ENCODE measurements at places on chromosomes 4 and X.
A peak's percentile ranks its signal among the peaks of the same experiment; 100 is the strongest.

- DNase-seq: no peak
These were observed 499.1 kb upstream of the SLIT2 start for GRCh38 chr4:19752599-19752998.

- no peak for DNase-seq
These were observed 169.9 kb downstream of the KCNIP4 start for GRCh38 chr4:21778702-21779101.

DNA sequence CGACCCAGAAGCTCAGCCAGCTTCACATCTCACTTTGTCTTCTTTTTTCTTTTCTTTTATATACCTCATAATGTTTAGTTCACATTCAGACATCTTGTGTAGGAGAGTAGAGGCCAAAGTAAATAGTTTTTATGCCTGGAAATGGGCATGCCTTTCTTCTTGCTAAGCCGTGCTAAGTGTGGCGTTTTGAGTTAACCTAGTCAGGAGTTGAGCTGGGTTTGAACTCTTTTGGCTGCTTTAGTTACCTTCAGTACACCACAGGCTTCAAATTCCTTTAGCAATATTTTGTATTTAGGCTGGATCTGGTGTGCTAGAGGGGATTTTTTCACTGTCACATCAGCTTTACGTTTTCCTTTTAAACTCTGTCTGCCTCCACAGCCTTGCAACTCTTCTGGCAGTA, 300.8 kb downstream of the ZNF674 start:
- DNase-seq: no peak

- DNase-seq: no peak
These were observed 275.4 kb downstream of the HS3ST1 start for GRCh38 chr4:11153171-11153750.

GRCh38 chrX:17237146-17237545, 137.9 kb upstream of the NHS start:
- no peak for DNase-seq

- no peak for DNase-seq
These were observed 30.4 kb downstream of the DDX60L start for GRCh38 chr4:168449719-168450452.

GRCh38 chr4:75034523-75034922, 101.6 kb downstream of the PARM1 start:
- no peak for DNase-seq

- DNase-seq: no peak
These were observed 15.6 kb downstream of the RBM41 start for GRCh38 chrX:107102980-107103379.

GRCh38 chrX:31201503-31201902, 129.7 kb upstream of the FTHL17 start:
- no peak for DNase-seq

DNA sequence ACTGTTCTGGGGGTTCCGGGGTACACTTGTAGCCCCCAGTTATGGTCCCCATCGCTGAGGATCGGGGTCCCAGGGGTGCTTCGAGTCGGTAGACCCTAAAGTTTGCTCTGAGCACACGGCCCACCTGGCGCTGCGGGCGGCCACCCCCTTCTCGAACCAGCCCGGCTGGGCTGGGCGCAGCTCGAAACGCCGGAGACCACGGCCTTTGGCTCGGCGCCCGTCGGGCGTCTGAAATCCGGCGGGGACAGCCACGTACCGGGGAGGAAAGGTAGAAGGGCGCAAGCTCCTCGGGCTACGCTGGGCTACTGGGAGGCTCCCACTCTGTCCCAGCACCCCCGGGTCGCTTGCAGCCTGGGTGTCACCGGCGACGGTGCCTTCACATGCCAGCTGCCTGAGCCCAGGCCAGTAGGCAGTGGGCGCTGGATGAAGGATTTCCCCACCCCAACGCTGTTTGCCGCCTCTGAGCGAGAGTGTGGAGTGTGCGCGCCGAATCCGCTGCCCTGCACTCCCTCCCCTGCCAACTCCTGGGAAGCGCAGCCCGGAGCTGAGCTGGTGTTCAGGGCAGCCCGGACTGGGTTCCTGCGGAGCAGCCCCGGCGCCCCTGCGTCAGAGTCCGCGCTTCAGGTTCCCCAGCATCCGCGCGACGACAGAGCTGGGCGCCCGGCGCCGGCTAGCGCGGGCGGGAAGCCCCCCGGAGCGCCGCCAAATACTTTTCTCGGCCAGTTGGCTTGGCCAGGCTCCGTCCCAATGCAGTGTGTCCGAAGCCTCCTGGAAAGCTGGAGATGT, 637 bp downstream of the MAMLD1 start:
- peak; percentile 5 for DNase-seq

DNA sequence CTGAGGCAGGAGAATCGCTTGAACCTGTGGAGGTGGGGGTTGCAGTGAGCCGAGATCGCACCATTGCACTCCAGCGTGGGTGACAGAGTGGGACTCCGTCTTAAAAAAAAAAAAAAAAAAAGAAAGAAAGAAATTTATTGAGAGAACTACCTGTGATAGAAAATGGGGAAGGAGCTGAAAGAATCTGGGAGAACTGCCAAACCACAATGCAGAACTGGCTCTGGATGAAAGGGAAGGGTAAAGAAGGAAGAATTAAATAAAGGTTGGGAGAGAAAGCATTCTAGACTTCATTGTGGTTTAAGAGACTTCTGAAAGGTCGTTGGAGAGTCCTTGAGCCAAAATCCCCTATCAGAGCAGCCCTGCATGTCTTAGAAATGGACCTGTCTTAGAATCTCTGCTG, 567.9 kb upstream of the HTR2C start:
- DNase-seq: no peak

- DNase-seq: no peak
These were observed 219.8 kb downstream of the MAML3 start for GRCh38 chr4:139934057-139934707.

DNA sequence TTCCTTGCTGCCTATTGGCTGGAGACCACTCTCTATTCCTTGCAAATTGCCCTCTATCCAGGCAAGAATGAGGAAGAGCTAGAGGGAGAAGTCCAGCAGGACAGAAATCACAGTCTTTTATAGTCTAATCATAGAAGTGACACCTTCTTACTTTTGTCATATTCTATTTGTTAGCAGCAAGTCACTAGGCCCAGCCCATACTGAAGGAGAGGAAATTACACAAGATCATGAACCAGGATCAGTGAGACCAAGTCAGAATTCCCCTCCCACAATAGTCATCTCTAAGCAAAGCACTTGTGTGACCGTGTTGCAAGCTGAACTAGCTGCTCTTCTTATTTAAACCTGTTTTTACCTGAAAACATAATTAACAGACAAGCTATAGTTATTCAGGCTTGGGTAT, 317.7 kb downstream of the INPP4B start:
- DNase-seq: no peak

DNA sequence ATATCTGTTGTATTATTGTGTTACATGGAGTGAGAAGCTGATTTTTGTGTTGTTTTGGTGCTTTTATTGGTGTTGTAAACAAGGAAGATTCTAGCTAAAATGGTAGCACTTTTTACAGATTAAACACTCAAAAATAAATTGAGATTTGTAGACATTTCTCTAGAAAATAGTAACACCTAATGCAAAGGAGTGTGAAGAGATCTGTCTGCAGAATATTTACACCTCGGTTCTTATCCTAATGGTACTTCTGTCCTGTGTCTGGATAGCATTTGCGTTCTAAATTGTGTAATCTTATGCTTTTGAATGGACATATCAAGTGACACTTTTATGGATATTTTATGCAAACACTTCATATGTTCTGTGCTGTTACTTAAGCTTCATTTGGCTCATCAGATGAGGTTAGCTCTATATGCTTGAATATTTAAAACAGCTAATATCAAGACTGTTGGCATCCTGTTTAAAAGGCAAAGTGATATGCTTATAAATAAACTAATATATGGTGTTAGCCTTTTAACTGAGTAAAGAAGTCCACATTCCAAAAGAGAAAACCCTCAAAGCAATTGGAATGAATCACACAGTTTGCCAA, 6.0 kb downstream of the PCDH7 start:
- no peak for DNase-seq

GRCh38 chrX:145923376-145923775, 105.7 kb downstream of the SLITRK2 start:
- no peak for DNase-seq

GRCh38 chr4:101229116-101229515, 118.2 kb downstream of the PPP3CA start:
- DNase-seq: no peak

GRCh38 chr4:66639361-66639760, 905.9 kb downstream of the CENPC start:
- DNase-seq: no peak

DNA sequence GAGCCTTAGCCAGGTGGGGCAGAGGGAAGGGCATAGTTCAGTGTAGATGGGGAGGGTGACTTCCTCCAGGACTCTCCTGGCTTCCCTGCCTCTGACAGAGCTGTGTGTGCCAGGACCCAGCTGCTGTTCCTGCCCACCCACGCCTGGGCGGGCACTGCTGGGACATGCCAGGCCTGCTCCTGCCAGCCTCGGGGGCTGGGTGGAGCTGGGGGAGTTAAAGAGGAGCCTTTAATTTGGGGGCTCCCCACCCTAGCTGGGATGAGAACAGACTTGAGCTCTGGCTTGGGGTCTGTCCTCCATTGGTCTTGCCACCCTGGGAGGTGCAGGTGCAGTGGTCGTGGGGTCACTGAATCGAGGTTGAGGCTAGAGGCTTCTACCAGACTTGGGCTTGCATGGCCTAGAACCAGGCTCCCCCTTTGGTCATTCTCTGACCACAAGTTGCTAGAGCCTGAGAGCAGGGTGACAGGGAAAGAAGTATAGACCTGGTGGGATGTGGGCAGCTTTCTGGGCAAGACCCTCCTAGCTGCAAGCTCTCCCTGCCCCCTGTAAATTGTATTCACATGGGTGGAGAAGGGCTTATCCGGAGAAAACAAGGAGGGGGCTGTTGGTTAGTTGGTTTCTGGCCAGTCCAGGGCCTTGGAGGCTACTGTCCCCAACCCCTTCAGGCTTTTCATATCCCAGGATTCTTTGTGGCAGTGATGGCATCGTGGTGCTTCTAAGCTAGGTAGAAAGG, 5.7 kb downstream of the EFNB1 start:
- DNase-seq: no peak

GRCh38 chr4:37805091-37805490, 21.4 kb upstream of the PGM2 start:
- DNase-seq: no peak

- DNase-seq: no peak
These were observed 510.0 kb upstream of the HTR2C start for GRCh38 chrX:114073926-114074325.

- no peak for DNase-seq
These were observed 1.7 kb upstream of the TMEM271 start for GRCh38 chr4:577499-578450.

DNA sequence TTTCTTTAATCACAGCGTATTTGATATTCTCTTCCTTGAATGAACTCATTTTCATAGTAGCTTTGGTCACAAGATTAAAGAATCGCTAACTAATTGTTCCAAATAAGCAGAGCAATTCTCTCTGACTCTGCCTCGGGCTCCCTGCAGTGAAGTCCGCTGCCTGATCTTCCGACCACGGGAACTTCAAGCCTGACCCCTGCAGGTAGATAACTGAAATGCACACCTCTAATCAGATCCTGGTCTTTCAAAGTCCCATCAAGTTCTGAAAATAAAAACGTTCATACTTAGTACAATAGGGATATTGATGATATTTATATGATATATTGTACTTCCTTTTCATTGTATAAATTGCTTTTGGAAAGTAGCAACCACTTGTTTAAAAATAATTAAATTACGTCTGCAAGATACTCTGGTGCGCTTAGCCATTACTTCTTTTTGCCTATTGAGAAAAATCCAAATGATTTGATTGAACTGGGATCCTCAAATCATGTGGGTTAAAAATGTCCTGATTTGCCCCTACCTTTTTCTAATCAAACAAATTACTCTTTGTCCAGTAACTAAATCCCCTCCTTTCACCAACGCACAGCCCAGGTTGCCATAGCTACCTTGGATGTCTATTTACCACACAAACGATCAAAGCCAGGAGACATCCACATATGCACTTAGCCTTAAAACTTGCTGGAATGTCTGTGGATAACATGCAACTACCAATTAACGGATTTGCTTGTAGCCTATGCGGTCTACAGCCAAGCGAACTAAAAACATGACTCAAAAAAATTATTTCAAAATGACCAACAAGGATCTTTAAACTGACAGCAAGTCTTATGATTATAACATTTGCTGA, 4.2 kb downstream of the MID1 start:
- no peak for DNase-seq

DNA sequence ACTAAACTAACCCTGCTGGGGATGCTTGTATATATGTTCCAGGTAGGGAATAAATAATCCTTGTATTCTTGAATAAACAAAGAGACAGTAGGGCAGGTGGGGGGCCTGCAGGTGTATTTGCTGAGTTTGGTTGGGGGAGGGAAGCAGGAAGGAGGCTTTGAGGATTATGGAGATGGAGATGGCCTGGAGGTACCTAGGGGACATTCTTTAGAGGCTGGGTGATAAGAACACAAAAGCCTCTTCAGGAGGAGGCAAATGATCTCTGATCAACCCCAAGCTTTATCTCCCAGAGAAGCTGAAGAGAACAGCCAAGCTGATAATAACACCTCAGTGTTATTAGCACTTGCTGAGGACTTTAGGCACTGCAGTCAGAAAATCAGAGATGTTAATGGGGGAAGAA, 187.7 kb downstream of the MGST2 start:
- DNase-seq: no peak

DNA sequence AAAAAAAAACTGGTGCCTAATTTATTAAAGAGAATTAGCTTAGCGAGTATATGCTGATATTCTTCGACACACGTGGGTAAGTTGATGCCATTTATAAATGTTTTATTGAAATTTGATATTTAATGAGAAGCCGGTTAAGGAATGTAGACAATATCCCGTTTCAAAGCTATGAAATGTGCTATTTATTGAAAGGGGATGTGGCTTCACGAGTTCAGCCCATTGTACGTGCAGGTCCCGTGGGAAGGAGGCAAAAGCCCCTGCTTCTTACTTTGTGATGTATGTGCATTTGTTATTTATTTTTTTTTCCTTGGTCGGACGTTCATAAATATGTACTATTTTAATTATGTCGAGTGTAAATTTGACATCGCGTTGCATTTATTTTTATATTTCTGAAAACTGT, 20.2 kb downstream of the SHOX start:
- no peak for DNase-seq

GRCh38 chr4:137968956-137969678, 273.0 kb downstream of the SLC7A11 start:
- no peak for DNase-seq
